ENCODE measurements at places on chromosomes 4 and X.

- no peak for DNase-seq
These were observed 891 bp downstream of the TLR2 start for GRCh38 chr4:153684971-153685371.

DNA sequence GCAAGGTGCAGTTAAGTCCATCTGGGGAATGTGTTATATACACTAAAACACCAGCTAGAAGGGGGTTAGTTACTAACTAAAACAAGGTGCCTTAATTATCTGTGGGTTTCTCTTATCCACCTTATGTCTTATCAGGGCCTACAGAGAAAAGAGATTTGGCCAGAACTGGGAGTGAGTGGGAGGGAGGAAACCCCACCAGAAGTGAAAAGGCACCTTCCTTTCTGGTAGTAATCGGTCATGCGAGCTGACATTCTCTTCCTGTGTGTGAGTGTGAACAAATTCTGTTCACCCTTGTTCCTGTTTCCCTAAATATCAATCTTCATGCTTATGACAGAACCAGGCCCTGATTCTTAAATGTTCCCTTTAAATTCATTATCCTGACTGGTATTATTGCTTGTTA, 43.5 kb downstream of the SRPX2 start:
- no peak for DNase-seq

GRCh38 chr4:72969976-72970375, 99.5 kb downstream of the COX18 start:
- no peak for DNase-seq

- DNase-seq, result no peak
These were observed 10.9 kb downstream of the VSIG4 start for GRCh38 chrX:66028936-66029335.

GRCh38 chrX:97266406-97267121, 382.9 kb downstream of the RPA4 start:
- DNase-seq, result no peak

DNA sequence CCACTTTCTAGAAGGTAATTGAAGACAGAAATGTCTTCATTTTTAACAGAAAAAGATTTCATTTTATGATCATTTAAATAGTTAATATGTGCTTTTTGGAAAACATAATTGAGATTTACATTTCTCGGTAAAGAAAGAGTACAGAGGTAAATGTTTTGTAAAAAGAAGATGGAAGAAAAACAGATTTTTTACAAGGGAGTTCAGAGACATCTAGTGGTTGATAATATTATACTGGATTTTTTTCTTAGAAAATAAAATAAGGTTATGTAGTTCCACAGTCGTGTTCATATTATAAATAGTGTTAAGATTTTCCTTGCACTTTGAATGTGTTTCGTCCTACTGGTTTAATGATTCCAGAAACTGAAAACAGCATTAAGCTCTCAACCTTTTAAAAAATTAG, 60.6 kb downstream of the SMARCA1 start:
- no peak for DNase-seq

DNA sequence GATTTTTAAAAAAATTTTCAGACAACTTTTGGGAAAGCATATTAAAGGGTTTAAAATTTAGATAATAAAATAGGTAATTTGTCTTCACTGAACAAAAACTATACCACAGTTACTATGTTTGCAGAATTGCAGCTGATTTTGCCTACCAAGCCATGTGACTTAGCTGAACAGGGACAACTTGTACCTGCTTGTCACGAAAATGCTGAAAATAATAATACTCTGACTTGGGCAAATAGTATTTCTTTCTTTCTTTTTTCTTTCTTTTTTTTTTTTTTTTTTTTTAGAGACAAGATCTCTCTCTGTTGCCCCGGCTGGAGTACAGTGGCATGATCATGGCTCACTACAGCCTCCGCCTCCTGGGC, 225.2 kb upstream of the PPP1R2C start:
- DNase-seq, result no peak

All from stimulated activated CD8-positive, alpha-beta memory T cell treated with anti-CD3 and anti-CD28 coated beads, Interleukin-7, amount 100 ng/mL, for 24 hours (primary cell).